Activated T-helper 17 cell treated with anti-CD3 and anti-CD28 coated beads, Interleukin-2, amount 50 U/mL, for 72 hours (primary cell): ENCODE measurements at places on chromosomes 7 and 10.
A peak's percentile ranks its signal among the peaks of the same experiment; 100 is the strongest.

DNA sequence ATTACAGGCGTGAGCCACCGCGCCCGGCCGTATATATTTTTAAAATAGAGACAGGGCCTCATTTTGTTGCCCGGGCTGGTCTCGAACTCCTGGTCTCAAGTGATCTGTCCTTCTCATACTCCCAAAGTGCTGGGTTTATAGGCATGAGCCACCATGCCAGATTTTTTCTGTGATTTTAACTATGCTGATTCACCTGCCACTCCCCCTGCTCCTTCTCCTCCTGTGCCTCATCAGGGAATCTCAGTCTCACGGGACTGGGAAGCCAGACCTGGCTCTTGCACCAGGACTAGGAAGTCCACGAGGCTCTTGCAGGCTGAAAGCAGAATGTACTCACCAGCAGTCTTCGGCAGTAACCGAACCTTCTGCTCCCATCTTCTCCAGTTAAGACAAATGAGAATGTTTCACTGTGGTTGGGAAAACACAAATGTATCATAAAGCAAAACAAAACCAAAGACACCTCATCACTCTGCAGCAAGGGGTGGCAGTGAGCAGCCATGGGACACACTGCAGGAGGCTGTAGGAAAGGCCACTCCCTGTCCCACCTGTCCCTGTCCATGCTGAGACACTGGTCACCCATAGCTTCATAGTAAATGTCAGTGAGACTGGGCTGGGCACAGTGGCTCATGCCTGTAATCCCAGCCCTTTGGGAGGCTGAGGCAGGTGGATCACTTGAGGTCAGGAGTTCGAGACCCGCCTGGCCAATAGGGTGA lies 78.7 kb upstream of the MKRN1 start:
- peaks cover 5% of the 10 kb centered on the region for H3K27me3 ChIP-seq
- no peaks in the 10 kb centered on the region for H3K36me3 ChIP-seq
- H3K4me3 ChIP-seq: no peak overlapping the region
- ATAC-seq: no peak

- H3K4me1 ChIP-seq: peaks cover 5% of the 10 kb centered on the region
- no peak overlapping the region for H3K4me3 ChIP-seq
- no peaks in the 10 kb centered on the region for H3K27me3 ChIP-seq
- ATAC-seq: no peak
- no peaks in the 10 kb centered on the region for H3K36me3 ChIP-seq
- H3K27ac ChIP-seq: no peak overlapping the region
Observed at GRCh38 chr7:35705932-35706461, 11.1 kb upstream of the HERPUD2 start.

- peaks cover 10% of the 10 kb centered on the region for H3K4me1 ChIP-seq
- no peak for ATAC-seq
- H3K27me3 ChIP-seq: no peaks in the 10 kb centered on the region
- no peak overlapping the region for H3K27ac ChIP-seq
Observed at GRCh38 chr7:106074257-106074656, 37.9 kb downstream of the SYPL1 start.

DNA sequence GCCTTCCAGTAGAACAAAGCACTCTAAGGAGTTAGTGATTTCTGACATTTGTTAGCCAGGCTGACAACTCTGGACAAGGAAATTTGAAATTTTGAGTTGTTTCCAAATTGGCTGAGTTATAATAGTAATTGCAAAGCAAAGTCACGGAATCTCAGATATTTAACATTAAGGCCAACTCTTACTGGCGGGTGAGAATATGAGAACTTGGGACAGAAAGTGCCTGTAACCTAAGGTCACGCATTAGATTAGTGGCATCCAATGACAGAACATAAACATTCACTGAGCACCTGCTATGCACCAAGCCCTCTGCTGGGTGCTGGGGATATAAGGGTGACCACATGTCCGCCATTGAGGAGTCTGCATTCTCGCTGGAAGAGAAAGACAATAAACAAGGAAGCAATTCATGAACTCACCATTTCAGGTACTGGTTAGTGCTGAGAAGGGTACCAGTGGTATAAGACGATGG lies 45.5 kb upstream of the CHST15 start:
- no peak overlapping the region for H3K4me3 ChIP-seq
- H3K4me1 ChIP-seq: no peaks in the 10 kb centered on the region
- no peak for ATAC-seq
- peaks cover 5% of the 10 kb centered on the region for H3K27me3 ChIP-seq
- no peaks in the 10 kb centered on the region for H3K36me3 ChIP-seq

GRCh38 chr10:69642747-69643146 lies 12.7 kb downstream of the FAM241B start:
- no peaks in the 10 kb centered on the region for H3K36me3 ChIP-seq
- ATAC-seq: no peak
- H3K4me1 ChIP-seq: no peaks in the 10 kb centered on the region

DNA sequence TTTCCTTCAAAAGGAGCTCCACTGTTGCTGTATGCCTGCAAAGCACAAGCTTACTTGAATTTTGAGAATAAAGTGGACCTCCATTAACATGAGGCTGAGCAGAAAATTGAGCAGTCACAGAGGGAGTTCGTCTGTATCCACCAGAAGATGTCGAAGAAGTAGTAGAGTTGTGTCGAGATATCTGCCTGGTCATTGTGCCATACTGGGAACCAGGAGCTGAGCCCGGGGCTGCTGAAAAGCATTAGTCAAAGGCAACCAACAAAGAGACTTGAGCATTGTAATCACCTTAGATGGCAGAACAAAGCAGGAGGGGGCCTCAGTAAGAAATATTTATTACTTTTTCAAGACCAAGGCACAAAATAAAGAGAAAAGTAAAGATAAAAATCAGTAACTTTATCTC lies 61.5 kb downstream of the PDSS1 start:
- no peaks in the 10 kb centered on the region for H3K27me3 ChIP-seq
- peaks cover 66% of the 10 kb centered on the region for H3K36me3 ChIP-seq
- peaks cover 5% of the 10 kb centered on the region for H3K4me1 ChIP-seq
- no peak overlapping the region for H3K27ac ChIP-seq
- H3K4me3 ChIP-seq: no peak overlapping the region

DNA sequence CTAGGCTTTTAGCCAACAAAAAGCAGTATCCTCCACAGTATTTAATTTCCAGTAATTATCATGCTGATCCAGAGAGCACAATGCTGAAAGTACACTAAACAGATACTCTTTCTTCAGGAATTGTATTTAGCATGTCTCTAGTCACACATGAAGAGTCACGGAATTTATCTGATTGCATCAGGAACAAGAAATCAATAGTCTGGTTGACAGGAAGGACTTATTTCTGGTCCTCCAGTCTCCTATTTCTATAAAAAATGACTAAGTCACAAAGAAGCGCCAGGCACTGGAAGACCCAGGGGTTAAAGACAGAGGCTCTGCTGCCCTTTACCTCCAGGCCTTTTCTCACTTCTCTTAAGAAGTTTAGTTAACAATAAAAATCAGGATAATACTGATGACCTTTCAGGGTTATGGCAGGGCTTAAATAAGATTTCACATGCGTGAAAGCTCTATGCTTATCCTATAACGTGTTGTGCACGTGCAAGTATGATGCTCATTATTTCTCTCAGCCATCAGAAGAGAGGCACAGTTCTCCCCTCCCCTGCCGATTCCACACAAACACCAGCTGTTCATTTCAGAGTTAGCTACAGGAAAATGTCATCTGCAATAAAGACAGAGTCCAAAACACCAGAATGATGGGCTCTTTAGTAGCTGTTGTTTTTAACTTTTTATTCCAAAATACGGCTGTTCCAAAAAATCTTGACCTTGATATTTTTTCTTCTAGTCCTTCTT lies 36.9 kb downstream of the SLC26A4 start:
- H3K27me3 ChIP-seq: peaks cover 12% of the 10 kb centered on the region
- H3K27ac ChIP-seq: no peak overlapping the region
- no peak overlapping the region for H3K4me3 ChIP-seq

GRCh38 chr10:132162590-132163277 lies 24.0 kb upstream of the DPYSL4 start:
- no peak overlapping the region for H3K4me3 ChIP-seq
- H3K4me1 ChIP-seq: peaks cover 15% of the 10 kb centered on the region
- peak overlapping the region; percentile 97 for H3K27ac ChIP-seq
- no peaks in the 10 kb centered on the region for H3K36me3 ChIP-seq

GRCh38 chr7:141369422-141369821 lies 181.8 kb upstream of the AGK start:
- no peaks in the 10 kb centered on the region for H3K36me3 ChIP-seq
- ATAC-seq: no peak
- no peak overlapping the region for H3K4me3 ChIP-seq
- H3K4me1 ChIP-seq: no peaks in the 10 kb centered on the region
- H3K27ac ChIP-seq: no peak overlapping the region

DNA sequence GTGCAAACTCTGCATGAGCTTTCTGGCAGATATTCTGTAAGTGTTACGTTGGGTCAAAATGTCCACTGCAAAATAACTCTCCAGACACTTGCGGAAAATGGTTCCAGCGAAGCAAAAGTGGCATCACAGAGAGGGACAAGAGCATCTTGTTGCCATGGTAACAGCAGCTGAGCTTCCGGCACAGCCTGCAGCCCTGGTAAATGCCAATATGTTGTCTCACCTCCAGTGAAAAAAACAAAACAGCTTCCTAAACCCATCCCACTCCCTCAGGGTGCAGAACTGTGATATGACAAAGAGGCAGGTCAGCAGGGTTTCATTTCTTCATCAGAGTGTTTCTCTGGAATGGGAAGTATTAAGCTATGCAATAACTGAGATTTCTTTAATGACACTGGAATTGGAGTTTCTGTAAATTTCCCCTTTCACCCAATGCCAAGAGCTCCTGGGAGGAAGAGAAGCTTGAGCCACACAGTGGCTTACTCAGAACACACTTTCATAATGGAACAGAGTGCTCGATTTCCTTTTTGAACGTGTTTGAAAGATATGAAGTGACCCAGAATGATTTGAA lies 65.6 kb downstream of the FOXI2 start:
- no peak for ATAC-seq
- H3K27ac ChIP-seq: no peak overlapping the region
- H3K4me3 ChIP-seq: no peak overlapping the region
- H3K27me3 ChIP-seq: peaks cover 27% of the 10 kb centered on the region
- H3K36me3 ChIP-seq: no peaks in the 10 kb centered on the region

DNA sequence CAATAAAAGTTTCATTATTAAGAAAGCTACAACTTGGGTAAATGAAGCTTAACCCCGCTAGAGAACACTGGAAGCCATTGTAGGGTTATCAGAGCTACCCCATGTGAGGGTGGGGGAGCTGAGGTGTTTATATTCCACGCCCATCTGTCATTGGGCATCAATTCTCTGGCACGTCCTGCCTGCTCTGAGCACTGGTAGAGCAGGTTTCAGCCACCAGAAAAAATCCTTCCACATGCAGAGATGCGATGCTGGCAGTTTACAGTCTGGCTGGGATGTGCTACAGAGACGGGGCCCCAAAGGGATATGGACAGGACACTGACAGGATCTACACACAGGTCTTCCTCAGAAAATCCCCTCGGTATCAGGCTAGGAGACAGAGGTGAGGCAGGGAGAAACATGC lies 15.9 kb upstream of the RAPGEF5 start:
- ATAC-seq: no peak
- no peak overlapping the region for H3K27ac ChIP-seq
- no peaks in the 10 kb centered on the region for H3K36me3 ChIP-seq
- no peak overlapping the region for H3K4me3 ChIP-seq

DNA sequence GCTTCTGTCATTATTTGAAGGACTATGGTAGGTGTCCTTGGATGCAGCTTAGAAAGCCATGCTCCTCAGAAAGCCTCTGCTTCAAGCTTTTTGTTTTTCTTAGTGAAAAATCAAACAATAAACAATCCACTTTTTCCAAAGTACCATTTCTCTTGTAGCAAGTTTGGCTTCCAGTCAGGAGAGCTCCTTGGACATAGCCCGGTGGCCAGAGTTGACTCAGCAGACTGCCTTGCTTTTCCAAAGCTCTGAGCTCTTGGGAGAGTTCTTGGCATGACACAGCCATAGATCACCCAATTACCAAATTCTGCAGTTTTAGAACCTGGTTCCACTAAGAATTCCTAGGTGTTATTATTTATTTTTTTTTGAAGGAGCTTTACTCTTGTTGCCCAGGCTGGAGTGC lies 189.4 kb upstream of the MTPN start:
- no peak overlapping the region for H3K27ac ChIP-seq
- H3K27me3 ChIP-seq: no peaks in the 10 kb centered on the region
- H3K4me3 ChIP-seq: no peak overlapping the region
- H3K4me1 ChIP-seq: no peaks in the 10 kb centered on the region
- no peaks in the 10 kb centered on the region for H3K36me3 ChIP-seq

- no peak overlapping the region for H3K27ac ChIP-seq
- no peaks in the 10 kb centered on the region for H3K27me3 ChIP-seq
- no peak overlapping the region for H3K4me3 ChIP-seq
- no peak for ATAC-seq
- no peaks in the 10 kb centered on the region for H3K4me1 ChIP-seq
Observed at GRCh38 chr7:15972862-15973275, 286.4 kb upstream of the MEOX2 start.

DNA sequence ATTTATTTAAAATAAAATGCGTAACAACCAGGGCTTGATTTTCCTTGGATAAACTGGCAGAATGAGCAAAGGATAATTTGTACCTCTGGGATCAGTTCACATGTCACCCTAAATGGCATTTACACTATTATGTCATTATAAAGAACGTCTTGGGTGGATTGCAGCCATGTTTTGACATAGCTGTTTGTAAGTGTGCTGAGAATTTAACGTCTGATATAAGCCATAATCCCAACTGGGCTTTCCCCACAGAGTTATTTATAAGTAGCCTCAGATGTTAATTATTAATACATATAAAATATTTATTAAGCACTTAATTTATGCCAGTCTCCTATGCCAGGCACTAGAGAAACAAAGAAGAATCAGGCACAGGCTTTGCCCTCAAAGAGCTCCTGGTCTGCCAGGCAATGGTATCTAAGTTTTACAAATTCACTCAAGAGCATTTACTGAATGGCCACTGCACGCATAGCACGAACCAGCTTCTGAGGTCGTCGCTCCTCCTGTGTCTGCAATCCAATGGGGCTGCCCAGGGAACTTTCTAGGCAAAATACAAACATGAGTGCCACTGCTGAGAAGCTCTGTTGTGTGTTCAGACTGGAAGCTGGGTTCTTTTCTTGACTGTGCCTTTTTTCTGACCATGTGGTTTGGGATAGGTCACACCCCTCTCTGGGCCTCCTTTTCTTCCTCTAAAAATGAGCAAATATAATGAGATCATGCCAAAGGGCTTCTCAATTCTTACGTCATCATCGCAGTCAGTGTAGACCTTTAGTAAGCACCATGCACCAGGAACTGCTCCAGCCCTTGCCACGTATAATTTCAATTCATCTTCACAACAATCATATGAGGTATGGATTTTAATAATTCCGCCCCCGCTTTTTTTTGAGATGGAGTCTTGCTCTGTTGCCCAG lies 11.3 kb upstream of the CTBP2 start:
- H3K36me3 ChIP-seq: no peaks in the 10 kb centered on the region
- peaks cover 19% of the 10 kb centered on the region for H3K27me3 ChIP-seq
- H3K4me3 ChIP-seq: no peak overlapping the region
- no peak overlapping the region for H3K27ac ChIP-seq
- no peak for ATAC-seq

- H3K4me3 ChIP-seq: no peak overlapping the region
- no peak overlapping the region for H3K27ac ChIP-seq
- peaks cover 5% of the 10 kb centered on the region for H3K27me3 ChIP-seq
- no peak for ATAC-seq
Observed at GRCh38 chr10:120616311-120616911, 159.4 kb downstream of the PLPP4 start.
